EH (cell line): ENCODE measurements at places on chromosomes 7 and 10.

GRCh38 chr7:8637322-8637721, 203.9 kb downstream of the NXPH1 start:
- no peak for DNase-seq

GRCh38 chr10:25725917-25726716, 207.9 kb upstream of the MYO3A start:
- DNase-seq, result peak; percentile 38

GRCh38 chr10:113177936-113178335, 227.9 kb downstream of the TCF7L2 start:
- no peak for DNase-seq

DNA sequence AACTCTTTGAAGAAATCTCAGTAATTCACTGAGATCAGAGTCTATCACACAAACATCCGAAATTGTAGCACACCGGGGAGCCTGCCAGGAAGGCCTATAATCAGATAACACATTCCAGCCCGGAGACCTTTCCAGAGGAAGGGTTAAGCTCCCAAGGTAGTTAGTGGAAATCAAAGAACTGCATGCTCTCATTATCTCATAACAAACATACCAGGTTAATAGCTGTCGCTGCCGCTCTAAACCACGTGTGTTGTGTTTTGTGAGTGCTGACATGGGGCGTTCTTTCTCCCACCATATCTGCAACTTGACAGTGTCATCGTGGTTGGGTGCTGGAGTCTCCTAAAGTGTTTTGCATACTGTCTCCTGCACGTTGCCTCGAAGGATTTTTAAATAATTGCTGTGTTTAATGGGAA, 120.7 kb upstream of the CARD11 start:
- DNase-seq, result no peak

GRCh38 chr10:5206799-5207198, 10.2 kb downstream of the AKR1C4 start:
- DNase-seq, result no peak

GRCh38 chr7:37445064-37445723, 3.5 kb downstream of the ELMO1 start:
- no peak for DNase-seq

- DNase-seq, result no peak
These were observed 2.6 kb upstream of the ZNF746 start for GRCh38 chr7:149500201-149500600.

- DNase-seq, result peak; percentile 9
These were observed 57.2 kb upstream of the OPALIN start for GRCh38 chr10:96415891-96416554.

DNA sequence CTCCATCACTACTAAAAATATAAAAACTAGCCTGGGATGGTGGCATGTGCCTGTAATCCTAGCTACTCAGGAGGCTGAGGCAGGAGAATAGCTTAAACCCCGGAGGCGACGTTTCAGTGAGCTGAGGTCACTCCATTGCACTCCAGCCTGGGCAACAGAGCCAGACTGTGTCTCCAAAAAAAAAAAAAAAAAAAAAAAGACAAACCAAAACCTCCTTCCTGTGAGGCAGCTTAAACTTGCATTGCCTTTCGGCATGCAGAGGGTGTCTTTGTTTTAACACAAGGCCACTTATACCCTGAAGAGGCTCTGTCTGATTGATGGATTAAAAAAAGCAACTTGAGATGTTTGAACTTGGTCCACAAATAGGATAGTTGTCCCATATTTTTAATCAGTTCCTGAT, 128.4 kb upstream of the RSU1 start:
- peak; percentile 88 for DNase-seq

- no peak for DNase-seq
These were observed 572.5 kb upstream of the FOXK1 start for GRCh38 chr7:4109481-4110110.

GRCh38 chr7:141381794-141382427, 169.3 kb upstream of the AGK start:
- DNase-seq, result no peak

- no peak for DNase-seq
These were observed 173.8 kb upstream of the HABP2 start for GRCh38 chr10:113379091-113379490.

- DNase-seq, result no peak
These were observed 50.2 kb upstream of the CALN1 start for GRCh38 chr7:72462311-72462710.

- peak; percentile 22 for DNase-seq
These were observed 4.0 kb upstream of the TMEM236 start for GRCh38 chr10:17747883-17748550.

DNA sequence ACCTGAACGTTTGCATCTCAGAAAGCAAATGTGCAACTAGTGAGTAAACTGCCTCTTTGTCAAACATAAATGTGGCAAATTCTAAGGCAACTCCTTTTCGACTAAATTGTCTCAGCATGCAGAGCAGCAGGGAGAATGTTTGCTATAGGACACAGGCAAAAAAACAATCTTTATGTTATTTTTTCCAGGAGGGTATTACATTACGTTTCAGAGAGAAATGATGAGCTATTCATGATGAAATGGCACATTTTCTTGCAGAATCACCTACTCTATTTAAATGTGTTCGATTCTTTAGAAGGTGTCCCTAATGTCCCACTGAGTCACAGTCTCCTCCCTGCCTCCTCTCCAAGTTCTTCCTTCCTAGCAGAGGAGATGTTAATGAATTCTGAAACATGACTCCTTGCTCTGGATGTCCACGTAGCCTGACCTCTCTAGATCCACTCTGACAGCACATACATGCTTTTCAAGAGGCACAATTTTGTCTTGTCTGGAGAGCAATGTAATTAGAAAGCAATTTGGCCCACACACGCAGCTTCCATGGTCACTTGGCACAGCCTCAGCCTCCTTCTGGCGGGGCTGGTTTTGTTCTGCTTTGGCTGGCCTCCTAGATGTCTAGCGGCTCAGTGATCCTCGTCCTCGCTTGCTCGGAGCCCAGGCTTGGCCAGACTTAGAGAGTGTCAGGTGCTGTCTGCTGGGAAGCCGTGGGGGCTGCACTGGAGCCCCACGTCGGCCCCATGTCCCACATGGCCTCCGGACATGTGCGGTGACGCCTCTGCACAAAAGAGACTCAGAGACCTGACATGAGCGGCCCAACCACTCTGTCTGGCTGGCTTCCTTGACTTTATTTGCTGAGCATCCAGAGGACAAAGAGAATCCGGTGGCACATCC, 125.7 kb upstream of the ZNF438 start:
- peak; percentile 89 for DNase-seq

- no peak for DNase-seq
These were observed 510.1 kb upstream of the AUTS2 start for GRCh38 chr7:69088185-69088584.

- DNase-seq, result no peak
These were observed 73.9 kb upstream of the KAT6B start for GRCh38 chr10:74752371-74753040.

DNA sequence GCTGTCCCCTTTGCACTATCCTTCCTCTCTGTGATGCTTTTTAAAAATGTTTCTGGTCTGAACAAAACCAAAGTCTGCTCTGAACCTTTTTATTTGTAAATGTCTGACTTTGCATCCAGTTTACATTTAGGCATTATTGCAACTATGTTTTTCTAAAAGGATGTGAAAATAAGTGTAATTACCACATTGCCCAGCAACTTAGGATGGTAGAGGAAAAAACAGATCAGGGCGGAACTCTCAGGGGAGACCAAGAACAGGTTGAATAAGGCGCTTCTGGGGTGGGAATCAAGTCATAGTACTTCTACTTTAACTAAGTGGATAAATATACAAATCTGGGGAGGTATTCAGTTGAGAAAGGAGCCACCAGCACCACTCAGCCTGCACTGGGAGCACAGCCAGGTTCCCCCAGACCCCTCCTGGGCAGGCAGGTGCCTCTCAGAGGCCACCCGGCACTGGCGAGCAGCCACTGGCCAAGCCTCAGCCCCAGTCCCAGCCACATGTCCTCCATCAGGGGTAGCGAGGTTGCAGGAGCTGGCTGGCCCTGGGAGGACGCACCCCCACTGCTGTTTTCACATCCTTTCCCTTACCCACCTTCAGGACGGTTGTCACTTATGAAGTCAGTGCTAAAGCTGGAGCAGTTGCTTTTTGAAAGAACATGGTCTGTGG, 11.4 kb upstream of the CSGALNACT2 start:
- no peak for DNase-seq

DNA sequence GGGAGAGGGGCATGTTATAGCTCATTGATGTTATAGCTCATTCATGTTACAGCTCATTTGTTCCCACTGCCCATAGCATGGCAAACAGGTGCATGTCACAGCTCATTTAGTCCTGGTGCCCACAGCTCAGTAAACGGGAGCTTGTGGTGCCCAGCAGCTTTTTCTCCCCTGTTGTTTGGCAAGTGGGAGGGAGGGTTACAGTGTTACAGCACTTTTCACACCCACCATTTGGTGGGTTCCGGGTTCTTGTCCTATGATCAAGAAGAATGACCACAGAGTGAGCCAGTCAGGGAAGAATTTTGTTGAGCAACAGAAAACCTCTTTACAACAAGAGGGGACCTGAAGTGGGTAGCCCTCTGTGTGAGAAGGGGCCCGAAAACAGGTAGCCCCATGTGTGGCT, 162.8 kb upstream of the CSTF2T start:
- no peak for DNase-seq

GRCh38 chr10:120012566-120012965, 120.0 kb downstream of the SEC23IP start:
- peak; percentile 15 for DNase-seq

DNA sequence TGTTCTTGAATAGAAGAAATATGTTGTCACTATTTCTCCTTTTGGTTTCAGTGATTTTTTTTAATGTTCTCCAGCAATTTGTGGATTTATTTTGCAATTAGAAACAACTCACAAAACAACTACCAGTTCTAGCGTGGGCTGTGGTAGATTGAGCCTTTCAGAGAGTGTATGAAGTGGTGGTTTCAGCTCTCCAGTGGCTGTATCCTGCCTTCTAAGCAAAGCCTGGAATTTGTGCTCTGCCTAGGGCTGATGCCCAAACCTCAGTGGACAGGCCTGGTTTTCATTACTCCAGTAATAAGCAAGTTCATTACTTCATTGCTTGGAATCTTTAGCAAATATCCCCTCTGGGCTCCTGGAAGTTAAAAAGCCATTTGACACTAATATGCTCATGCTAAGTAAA, 35.9 kb downstream of the APBB1IP start:
- peak; percentile 93 for DNase-seq

- no peak for DNase-seq
These were observed 14.2 kb upstream of the MTPN start for GRCh38 chr7:135991322-135991721.

GRCh38 chr7:55240418-55241142, 124.6 kb upstream of the LANCL2 start:
- no peak for DNase-seq

DNA sequence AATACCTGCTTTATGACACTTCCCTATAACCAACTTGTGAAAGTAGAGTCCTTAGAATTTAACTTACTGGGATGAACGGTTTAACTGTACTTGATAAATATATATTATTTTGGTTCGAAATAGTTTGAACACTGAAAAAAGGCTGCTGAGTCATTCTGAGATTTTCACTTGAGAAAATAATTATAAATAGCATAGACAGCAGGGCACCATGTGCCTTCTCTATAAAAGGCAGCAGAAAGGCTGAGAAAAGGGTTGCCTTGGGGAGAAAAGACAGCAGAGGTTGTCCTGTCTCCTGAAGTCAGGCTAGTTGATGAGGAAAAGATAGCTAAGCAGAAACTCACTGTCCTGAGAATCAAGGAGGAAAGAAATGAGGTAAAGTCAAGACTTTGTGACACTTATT, 92.4 kb downstream of the CTTNBP2 start:
- DNase-seq, result peak; percentile 5

DNA sequence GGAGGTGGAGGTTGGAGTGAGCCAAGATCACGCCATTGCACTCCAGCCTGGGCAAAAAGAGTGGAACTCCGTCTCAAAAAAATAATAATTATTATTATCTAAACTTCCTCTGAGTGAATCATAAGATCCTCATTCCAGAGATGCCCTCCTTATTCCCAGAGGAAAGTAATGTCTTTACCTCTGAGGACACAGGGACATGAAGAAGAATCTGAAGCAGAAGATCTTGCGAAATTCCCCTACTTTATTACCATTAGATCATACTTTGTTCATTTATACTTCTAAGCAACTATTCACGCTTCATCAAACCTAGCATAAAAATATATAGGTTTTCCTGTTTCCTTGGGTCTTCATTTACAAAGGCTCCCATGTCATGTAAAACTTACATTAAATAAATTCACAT, 143.1 kb downstream of the ETV1 start:
- peak; percentile 16 for DNase-seq

DNA sequence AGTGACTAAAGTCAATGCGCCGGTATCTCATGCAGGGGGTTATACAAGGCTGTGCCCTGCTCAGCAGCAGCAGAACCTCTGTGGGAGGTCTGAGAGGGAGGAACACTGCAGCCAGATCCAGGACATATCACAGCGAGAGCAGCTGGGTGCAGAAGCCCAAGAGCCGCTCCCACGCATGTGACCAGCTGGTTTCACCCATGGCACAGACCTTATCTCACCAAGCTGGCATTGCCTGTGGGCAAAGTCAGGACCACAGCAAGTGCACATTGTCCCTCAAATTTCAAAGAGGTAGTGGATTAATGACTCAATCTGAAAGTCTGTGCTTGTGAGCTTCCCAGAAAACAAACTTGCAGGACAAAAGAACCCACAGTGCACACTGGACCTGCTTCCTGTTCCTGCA, 31.6 kb upstream of the AKR1C1 start:
- no peak for DNase-seq

- no peak for DNase-seq
These were observed 552.3 kb downstream of the PTPRN2 start for GRCh38 chr7:158035343-158035742.

GRCh38 chr10:95841661-95842498, 65.9 kb upstream of the CC2D2B start:
- DNase-seq, result peak; percentile 74

- no peak for DNase-seq
These were observed 9.2 kb downstream of the TNPO3 start for GRCh38 chr7:129045682-129046081.
